Activated T-cell treated with anti-CD3 and anti-CD28 coated beads, Interleukin-2, amount 50 U/mL, for 48 hours (primary cell): ENCODE measurements at places on chromosomes 16 and 17.
A peak's percentile ranks its signal among the peaks of the same experiment; 100 is the strongest.

- no peak for DNase-seq
These were observed 622 bp downstream of the GPRC5B start for GRCh38 chr16:19883966-19884485.

DNA sequence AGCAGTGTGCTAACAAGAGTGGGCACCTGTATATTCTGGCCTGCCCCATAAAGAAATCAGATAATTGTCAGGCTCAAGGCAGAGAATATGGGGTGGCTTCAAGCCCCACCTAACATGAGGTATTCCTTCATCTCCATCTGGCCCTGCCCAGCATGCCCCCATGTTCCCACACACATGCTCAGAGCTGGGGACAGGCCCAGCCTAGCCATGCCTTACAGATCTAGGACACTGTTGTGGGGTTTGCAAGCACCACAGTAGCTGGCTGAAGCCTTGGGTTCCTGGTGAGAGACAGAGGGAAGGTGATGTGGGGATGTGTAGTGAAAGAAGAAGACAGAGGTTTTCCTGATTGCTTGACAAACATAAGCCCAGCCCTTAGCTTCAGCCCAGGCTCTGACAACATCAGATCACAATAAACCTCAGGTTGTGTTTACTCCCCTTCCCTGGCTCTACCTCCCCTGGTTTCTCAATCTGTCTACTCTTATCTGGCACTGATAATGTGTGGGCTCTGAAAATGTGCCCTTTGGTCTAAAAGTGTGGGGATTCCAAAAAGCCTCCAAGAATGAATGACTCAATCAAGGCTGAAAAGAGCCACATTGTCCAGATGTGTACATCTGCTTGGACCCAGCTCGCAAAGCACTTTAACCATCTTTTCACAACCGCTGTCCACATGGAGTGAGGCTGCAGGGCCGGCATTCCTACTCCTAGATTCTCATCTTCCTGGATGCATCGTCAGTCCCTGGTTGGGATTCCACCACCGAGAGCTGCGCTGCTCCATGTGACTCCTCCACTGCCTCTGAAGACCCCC is 34.4 kb downstream of the CDRT4 start:
- DNase-seq, result no peak

GRCh38 chr16:65373097-65373496 is 251.2 kb upstream of the CDH11 start:
- no peak for DNase-seq

DNA sequence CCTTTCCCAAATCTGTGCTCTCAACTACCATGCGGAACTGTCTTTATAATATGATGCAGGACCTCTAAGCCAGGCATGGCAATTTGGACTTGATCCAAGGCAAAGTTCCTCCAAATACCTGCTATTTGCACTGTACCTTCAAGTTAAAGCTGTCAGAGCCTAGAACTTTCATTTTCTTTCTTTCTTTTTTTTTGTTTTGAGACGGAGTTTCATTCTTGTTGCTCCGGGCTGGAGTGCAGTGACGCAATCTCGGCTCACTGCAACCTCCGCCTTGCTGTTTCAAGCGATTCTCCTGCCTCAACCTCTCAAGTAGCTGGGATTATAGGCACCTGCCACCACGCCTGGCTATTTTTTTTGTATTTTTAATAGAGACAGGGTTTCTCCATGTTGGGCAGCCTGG is 51.7 kb downstream of the ARHGAP27 start:
- DNase-seq, result no peak

GRCh38 chr17:60327134-60327900 is 64.6 kb downstream of the USP32 start:
- DNase-seq, result no peak

- no peak for DNase-seq
These were observed 52.1 kb upstream of the TMEM132E start for GRCh38 chr17:34527136-34527907.

DNA sequence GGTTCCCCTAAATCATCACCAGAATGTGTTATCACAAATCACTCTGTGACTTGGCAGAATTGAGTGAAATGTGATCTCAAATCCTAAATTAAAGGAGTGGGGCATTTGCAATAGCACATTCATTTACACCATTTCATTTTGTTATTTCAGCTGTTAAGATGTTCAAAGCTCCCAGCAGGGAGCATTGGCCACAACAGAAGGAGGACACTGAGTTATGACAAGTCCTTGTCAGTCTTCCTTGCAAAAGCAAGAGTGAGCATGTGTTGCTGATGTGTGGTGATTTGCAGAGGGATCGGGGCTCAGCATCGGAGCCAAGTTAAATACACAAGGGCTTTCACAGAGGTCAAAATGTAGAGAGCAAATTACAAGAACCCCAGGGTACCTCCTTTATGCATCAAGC is 372.2 kb upstream of the CDH5 start:
- DNase-seq, result no peak

DNA sequence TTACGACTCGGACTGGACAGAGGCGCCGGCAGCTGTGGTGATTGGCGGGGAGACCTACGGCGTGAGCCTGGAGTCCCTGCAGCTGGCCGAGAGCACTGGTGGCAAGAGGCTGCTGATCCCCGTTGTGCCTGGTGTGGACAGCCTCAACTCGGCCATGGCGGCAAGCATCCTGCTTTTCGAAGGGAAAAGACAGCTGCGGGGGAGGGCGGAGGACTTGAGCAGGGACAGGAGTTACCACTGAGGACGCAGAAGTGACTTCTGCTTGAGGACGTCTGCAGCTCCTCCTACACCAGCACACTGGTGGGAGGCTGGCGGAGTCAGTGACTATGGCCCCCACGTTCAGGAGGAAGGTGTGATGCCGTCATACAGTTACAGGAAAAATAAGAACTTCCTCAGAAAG is 9.7 kb downstream of the MRM3 start:
- DNase-seq, result no peak

DNA sequence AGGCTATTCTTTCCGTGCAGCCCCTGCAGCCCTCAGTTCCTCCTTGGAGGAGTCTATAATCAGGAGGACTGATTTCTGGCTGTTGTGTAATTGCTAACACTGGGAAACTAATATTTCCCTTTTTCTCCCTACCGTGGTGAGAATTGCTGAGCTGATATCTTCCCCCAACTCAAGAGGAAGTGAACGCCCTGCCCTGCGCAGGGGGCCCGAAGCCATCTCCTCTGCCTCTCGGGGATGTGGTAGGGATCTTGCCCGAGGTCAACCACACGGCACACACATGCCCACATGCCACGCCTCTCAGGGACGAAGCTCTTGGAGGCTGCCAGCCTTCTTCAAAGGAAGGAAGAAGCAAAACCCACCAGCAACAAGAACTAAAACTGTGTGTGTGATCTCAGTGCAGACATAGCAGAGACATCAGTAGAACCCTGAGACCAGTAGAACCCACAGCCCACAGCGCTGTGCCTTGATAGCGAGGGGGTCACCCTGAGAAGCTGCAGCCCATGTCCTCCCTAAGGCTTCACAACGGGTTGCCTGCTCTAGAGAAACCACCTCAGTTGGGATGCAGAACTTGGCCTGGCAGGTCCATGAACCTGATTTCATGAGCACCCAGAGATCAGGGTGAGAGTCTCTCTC is 8.9 kb upstream of the ULK2 start:
- no peak for DNase-seq

DNA sequence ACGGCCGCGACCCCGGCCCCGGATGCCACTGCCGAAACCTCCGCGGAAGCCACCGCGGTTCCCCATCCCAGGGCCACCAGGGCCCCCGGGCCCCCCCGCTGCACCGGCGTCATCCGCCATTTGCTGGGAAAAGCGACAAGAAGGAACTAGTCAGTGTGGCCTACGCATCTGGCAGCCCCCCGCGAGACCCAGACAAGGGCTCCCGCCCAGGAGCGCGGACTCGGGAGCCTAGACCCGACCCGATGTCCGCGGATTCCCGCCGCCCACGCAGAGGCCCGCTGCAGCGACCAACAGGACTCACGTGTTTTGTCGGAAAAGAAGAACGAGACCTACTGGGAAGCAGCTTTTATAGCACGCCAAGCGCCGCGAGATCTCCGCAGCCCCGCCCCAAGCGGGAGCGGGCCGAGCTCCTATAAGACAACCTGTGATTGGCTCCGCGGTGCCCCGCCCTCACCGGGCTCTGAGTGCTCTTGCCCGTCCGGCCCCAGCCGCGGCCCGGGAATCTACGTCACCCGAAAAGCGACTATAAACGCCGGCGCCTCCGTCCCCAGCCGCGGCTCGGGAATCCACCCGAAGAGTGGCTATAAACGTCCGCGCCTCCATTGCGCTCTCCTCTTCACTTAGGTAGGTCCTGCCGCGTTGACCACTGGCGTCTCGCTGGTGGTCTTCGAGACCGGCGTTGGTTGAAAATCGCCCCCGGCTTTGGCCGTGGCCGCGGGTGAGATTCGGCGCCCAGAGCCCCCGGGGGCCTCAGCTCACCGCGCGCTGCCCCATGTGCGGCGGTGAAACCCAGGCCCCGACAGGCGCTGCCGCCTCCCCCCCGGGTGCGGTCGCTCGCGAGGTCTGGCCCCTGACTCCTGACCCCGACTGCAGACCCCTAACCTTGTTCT is at the start of gene RPS2:
Gene RPS2 (minus strand): TSS at position 321 of the 890 bp plus-strand sequence. CDS start 201 bp downstream, at position 120.
- peak; percentile 99 for DNase-seq

DNA sequence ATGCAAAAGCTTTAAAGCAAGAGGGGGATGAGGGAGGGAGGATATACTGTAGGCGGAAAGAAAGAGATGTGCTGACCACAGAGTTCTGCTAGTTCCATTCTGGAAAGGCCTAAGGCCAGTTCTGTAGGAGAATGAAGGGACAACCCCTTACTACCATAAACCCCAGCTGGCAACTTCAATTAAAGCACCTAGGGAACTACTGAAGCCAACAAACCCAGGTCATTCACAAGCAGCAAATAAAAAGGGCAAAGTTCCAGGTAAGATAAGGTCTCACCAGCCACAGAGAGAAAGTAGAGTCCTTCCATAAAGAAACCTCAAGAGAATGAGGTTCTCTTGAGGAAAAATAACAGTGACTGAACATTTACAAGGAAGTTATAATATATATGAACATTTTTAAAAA is 12.8 kb downstream of the TERF2 start:
- no peak for DNase-seq

DNA sequence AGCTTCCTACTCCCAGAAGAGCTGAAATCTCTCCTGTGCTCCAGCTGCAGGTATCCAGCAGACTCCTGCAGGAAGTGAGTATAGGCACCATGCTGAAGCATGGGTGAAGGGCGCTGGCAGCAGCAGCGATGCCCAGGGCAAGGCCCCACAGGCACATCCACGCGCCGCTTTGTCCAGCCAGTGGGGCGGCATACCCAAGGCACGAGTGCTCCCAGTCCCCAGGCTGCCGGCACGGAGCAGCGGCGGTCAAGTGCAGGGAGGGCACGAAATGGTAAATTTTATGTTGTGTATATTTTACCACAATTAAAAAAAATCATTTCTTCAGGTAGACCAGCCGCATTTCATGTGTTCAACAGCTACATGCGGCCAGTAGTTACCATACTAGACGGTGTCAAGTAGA is 73.1 kb downstream of the HIC1 start:
- no peak for DNase-seq

- DNase-seq, result no peak
These were observed 10.3 kb downstream of the KRT9 start for GRCh38 chr17:41561554-41561953.

- DNase-seq, result no peak
These were observed 20.3 kb downstream of the OSBPL7 start for GRCh38 chr17:47801176-47801765.

- no peak for DNase-seq
These were observed 467.7 kb downstream of the CDH11 start for GRCh38 chr16:64654178-64654577.

- DNase-seq, result no peak
These were observed 159.7 kb upstream of the CDH11 start for GRCh38 chr16:65281586-65281985.

DNA sequence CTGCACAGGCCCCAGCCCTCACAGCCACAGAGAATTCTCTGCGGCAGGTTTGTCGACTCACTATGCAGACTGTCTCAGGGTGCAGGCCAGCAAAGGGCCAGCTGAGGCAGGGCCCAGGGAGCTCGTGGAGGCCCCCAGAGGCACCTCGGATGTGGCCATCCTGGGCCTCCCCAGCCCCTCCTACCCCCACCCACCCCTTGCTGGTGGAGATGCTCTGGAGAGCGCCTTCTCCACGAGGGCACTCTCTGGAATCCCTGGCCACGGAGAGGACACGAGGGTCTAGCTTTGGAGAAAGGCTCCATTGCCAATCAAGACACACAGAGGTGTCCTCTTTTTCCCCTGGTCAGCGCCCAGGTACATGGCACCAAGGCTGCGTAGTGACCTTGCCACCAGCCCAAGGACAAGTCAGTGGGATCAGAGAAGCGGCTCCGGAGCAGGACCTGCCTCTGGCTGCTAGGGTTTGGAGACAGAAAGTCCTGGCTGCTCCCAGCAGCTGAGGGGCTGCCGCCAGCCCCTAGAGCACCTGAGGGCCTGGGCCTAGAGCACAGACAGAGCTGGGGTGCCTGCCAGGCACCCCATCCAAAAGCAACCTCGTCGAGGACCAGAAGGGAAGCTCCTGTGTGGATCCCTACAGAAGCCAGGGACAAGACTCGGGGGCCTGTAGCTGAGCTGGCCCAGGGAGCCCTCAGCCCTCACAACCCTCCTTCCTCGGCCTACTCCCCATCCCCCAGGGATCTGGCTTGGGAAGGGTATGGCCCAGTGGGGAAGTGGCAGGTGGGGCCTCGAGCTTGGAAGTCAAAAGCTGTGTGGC is 18.7 kb downstream of the ARL2BP start:
- no peak for DNase-seq

GRCh38 chr17:42937712-42938596 is 26.3 kb downstream of the AARSD1 start:
- peak; percentile 33 for DNase-seq

GRCh38 chr17:76369804-76370203 is 14.6 kb upstream of the SPHK1 start:
- DNase-seq, result no peak

DNA sequence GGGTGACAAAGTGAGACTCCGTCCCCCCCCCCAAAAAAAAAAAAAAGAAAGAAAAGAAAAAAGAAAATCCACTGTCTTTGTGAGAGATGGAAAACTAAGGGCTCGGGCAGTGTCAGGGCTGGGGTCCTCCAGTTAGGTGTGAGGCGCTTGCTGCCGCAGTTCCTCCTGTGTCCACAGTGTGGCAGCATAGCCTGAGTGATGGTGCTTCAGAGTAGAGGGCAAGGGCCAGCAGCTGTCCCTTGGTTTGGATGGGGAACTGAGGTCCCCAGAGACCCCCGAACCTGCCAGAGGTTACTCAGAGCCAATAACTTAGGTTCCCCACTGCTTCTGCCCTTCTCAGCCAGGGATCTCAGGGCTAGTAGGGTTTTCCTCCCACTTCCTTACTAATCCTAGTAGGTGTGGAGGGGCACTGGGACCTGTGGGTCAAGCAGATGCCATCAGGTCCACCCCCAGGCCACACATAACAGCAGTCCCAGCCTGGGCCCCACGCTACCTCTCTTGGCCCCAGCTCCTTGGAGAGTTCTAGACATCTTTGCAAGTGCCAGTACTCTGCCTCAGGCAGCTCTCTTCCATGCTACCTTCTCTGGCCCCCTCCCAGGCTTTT is 7.9 kb upstream of the LLGL1 start:
- DNase-seq, result peak; percentile 87

DNA sequence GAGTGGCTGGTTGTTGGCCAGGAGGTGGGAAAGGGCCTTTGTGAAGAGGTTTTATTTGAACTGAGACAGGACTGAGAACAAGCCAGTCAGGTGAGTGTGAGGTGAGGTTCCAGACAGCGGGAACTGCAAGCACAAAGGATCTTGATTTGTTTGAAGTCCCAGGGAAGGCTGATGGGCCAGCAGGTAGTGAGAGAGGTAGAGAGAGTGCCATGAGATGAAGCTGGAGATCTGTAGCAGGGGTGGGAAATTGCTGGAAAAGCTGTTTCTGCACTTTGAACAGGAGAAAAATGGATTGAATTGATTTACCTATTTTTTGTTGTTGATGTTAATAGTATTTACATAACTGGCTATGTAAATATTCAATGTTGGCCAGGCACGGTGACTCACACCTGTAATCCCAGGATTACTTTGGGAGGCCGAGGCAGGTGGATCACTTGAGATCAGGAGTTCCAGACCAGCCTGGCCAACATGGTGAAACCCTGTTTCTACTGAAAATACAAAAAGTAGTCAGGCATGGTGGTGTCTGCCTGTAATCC is 7.7 kb upstream of the DCTPP1 start:
- DNase-seq, result no peak
